Epithelial cell of esophagus (primary cell): ENCODE measurements at places on chromosomes 3 and 15.

DNA sequence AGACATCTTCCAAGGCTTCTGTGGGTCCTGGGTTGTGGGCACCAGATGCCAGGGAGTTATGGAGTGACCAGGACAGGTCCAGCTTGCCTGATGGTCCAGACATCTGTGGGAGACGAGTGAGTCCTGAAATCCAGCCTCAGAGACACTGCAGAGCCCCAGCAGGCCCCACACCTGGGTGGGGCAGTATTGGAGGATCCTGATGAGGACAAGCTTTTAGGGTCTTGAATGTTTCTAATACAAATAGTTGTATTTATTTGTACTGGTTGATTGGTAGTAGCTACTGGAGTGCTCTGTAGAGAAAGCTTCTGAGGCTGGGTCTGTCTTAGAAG lies 67.5 kb upstream of the PRR23C start:
- DNase-seq: no peak

- peak; percentile 65 for DNase-seq
Measured at GRCh38 chr3:127064391-127065137, 81.6 kb downstream of the PLXNA1 start.

DNA sequence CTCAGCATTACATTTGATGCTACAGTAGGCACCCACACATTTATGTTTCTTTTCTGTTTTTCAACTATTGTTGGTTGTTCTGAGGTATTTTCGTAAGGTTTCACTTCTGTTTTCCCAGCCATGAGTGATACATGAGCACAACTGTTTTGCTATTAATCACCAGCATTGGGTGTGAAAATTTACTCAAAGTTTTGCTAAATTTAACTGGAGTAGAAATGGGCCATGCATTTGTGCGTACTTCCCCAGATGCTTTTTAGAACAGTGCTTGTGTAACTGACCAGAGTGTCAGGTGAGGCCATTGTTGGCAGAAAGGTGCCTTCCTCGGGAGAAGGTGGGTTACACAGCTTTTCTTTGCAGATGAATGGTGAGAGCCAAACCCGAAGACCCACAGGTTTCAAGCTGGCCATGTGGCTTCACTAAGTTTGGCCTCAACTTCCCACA lies 70.4 kb downstream of the ST6GAL1 start:
- DNase-seq: no peak

DNA sequence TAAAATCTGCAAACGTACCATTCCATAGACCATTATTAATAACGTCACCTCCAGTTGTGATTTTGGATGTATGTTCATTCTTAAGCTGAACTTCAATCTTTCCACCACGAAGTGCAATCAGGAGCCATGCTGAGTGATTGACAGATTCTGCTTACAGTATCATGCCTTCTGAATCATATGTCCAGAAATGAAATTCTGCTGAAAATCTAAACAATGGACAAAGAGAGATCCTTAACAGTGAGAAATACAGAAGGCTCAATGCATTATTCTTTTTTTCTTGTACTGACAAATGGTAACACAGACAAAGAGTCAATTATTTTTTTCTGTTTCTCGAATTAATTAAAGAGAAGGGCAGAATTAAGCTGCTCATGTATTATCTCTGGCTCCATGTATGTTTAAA lies 1114.5 kb downstream of the EPHA3 start:
- DNase-seq: no peak

DNA sequence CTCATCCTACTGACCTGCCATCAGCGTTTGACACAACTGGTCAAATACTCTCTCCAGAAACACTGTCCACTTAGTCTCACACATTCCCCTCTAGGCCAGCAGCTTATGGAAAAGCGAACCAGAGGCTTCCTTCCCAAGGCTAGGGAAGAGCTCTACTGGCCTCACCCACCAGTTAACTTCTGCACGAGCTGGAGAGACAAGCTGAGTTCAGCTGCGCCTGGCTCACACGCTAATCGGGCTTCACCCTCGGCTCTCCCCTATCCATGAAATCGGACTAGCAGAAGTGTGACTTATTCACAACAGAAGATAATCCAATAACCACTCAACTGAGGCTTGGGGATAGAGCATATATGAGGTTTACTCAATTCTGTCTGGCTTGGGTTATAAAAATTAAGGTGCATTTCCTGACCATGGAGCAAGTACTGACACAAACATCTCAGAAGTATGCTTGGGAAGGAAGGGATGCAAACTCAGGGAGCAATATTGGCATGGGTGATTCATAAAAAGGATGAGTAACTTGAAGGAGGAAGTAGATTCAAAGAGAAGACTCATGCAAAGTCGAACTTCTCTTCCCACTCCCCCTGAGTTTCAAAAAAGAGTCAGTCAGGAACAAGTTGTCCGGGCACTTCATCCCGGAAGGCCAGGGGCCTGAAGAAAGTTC lies 73.1 kb downstream of the XXYLT1 start:
- DNase-seq: peak; percentile 93

DNA sequence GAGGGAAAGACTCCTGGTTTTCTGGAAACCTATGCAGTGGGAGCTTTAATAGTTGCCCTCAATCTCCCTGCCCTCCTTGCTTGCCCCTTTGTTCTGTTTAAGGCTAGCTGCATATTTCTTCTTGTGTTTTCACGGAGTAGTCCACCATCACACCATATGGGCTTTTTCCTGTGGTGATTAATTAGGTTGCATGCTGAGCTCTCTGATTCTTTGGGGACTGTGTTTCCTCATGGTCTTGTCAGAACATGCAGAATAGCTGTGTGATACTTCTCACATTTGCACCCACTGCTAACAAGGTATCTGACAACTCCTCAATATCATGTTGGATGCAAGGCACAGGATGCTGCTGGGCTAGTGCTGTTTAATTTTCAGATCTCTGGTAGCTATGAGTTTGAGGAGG lies 139.6 kb downstream of the PTPRG start:
- peak; percentile 91 for DNase-seq

DNA sequence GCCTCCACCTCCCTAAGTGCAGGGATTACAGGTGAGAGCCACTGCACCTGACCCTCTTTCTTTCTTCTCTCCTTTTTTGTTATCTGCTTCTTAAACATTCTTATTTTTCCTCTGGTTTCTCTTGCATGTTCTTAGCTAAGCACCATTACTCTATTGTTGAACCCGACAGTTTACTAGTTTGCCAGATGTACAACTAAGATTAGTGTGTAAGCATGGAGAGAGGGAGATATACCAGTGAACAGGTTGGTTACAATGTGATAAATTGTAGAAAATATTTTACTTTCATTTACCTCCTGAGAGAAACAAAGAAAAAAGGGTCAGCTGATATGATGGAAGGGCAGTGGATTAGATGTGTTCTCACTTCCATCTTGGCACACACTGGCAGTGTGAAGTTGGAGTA lies 4.9 kb downstream of the HAUS2 start:
- no peak for DNase-seq

DNA sequence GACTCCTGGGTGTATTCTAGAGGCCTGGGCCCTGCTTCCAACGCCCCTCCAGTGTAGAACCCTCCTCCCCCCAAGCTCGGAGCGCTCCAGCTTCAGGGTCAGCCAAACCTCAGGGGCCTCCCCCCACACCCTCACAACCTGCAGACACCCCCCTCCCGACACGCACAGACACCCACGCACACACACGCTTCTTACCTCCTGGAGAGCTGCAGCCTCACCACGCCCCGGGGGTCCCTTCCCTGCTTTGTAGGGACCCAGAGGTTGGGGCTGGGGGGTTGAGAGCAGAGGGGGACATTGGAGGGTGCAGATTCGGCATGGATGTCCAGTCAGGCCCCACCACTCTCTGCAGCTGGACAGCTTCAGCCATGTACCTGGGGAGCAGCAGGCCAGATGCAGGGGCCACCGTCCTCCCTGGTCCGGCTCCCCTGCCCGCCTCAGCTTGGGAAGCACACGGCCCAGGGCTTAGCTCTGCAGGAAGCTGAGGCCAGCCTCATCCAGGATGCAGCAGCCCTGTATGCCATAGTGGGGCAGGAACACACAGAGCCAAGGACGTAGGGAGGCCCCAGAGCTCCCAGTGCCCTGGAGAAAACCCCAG lies 13.0 kb downstream of the ZDHHC19 start:
- DNase-seq: no peak

GRCh38 chr15:76123031-76123430 lies 63.2 kb downstream of the TMEM266 start:
- DNase-seq: no peak

DNA sequence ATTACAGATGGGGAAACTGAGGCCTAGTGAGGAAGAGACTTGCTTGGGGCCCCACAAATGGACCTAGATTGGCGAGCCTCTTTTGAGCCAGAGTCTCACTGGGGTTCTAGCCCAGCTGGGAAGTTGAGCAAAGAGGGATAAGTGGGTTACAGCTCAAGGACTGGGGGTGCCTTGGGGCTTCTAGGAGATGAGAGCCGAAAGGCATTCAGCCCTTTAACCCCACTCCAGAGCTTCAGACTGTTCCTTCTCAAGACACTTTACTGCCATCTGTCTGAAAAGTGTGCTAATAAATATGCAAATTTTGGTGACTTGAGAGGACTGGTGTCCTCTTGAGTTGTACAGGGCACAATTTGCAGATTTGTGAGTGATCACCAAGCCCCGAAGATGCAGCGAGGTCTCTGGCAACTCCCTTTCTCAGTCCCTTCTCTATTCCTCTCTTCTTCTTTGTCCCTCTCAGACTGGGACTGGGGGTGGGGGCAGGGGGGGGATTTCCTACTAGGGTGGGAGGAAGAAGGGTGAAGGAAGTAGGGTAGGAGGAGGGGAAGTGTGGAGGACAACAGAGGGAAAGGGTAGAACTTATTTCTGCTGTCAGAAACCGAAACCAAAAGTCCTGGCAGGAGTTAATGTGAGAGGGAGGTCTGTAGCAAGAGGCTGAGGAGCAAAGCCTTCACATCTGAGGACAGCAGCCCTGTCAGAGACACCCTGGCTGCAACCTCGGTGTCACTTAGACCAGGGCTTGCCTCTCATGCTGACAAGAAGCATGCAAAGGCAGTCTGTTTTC lies 16.2 kb upstream of the ANKDD1A start:
- no peak for DNase-seq

DNA sequence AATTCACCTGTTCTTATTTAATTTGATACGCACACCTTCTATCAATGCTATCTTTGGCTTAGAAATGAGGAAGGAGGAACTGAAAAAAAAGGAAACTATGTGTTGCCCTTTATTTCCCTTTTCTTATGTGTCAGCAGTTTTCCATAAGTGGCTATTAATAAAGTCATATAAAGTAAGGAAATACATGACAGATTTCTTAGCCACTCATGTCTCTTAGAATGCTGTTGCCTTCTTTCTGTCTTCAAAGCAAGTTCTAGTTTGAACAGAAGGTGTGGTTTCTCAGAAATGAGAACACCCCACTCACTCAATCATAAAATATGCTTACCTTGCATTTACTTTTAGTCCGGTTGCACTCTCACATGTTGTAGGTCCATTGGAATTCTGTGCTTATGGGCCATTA lies 640.5 kb upstream of the GRM7 start:
- no peak for DNase-seq

DNA sequence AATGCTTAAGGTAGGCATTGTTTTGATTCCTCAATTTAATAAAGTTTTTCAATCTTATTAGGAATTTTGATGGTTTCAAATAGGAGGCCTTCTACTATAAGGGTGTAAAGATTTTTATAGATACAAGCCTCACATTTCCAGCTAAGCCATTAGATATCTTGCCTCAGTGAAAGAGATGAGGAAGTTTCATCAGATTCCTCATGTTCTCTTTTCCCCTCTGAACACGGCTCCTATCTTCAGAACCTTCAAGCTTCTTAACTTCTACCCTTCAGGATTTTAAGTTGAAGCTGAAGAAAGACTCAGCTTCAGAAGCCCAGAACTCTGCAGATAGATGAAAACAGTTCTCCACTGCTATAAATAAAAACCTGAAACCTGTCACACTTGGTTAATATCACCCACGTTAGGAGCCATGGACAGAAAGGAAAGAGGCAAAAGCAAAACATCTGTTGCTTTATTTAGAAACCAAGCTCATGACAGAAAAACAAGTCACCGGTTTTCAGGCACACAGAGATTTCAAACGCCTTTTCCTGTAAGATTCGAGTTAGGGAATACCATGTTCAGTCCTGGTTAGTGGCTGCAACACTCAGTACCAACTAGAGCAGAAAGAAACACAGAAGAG lies 82.2 kb upstream of the GOLGA8B start:
- no peak for DNase-seq

GRCh38 chr3:25621087-25621486 lies 43.6 kb downstream of the TOP2B start:
- DNase-seq: peak; percentile 72

DNA sequence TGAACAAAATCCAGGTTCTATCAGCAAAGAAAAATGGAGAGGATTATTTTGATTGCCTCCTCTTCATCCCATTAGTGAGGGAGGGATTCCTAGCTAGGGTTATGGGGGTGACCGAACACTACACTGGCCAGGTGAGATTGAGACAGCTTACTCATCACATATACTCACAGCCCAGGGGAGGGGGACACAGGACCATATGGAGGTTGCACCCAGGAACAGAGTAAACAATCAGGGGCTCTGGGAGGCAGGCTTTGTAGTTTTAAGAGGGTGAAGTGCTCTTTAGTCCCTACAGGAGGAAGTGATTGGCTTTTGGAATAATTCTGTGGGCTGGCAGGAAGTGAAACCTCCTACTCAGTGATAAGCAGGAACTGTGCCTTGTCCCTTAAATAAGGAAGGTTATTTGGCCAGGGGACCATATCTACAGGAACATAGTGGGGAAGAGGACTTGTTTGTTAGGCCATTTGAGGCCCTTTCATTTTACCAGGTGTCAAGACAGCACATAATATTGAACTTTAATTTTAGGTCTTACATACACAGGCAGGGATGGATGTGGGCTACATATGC lies 17.5 kb upstream of the KCTD6 start:
- no peak for DNase-seq

DNA sequence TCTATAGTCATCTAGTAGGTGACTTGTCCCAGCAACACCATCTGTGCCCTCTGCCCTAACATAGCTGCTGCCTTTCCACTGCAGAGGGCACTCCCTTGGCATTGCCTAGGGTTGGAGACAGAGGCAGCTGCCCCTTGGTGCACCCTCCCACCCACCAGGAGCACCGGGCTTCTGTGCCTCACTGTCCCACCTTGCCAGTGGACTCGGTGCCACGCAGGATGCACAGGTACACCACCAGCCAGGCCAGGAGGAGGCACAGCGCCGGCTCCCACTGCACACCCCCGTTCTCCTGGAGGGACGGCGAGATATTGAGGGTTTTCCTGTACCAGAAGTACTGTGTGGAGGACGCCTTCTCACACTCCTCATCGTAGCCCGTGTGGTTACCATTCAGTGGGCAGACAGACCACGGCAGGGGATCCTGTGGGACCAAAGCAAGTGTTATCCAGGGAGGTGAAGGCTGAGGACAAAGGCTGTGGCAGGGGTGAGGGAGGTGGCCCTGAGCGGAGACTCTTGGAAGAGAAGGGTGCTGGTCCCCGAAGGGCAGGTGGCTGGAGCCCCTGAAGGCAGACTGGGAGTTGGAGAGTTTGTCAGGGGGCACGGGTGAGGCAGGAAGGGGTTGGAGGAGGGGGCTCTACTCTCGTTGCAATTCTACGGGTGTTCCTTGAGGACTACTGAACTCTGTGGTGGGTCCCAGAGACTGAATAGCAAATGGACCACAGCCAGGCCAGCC lies 20.6 kb downstream of the SLC6A20 start:
- no peak for DNase-seq

- no peak for DNase-seq
Measured at GRCh38 chr15:58732625-58733363, 16.7 kb downstream of the ADAM10 start.

- peak; percentile 15 for DNase-seq
Measured at GRCh38 chr3:104316118-104316517, 1050.6 kb upstream of the ALCAM start.
